ENCODE measurements at places on chromosomes 5 and 9.

GRCh38 chr9:29422438-29422837, 1849.2 kb upstream of the C9orf72 start:
- no peak for DNase-seq

DNA sequence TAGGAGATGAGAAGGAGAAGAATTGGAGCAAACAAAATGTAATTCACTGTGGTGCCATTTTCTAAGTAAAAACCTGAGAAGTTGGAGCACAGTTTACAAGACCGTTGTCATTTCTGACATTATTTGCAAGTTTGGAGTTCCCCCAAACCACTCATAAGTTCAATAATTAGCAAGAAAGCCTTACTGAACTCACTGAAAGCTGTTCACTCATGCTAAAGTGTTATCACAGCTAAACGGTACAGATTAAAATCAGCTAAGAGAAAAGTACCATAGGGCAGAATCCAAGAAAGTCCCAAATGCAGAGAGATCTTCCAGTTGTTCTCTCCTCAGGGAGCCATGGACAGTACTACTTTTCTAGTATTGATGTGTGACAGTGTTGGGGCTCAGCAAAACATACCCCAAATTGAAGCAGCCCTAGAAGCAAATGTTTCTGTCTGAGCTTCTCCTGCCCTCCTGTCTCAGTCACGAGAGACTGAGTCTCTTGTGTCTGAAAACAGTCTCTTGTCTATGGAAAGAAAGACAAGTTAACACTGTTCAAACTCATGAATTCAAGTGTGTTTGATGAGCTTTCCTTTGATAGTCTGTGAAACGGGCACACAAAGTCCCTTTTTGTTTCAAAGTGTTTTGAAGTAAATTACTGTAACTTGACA, 221.2 kb downstream of the GABRG2 start:
- no peak for DNase-seq

DNA sequence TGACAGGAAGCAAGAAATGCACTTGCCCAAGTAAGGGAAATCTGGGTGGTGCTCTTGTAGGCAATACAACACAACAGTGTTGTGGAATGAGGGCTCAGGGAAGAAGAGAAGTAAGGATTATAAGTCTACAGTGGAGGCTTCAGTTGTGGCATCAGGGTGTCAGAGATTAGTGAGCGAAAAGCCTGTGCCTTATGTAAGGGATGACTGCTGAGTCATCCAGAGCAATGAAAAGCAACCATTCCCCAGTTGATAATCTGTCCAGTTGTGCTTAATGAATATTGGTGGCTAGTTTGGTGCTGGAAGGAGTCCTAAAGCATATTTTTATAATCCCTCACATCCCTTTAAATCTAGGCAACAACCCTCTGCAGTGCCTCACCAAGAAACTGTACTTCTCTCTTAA, 42.0 kb downstream of the FBXO38 start:
- no peak for DNase-seq

DNA sequence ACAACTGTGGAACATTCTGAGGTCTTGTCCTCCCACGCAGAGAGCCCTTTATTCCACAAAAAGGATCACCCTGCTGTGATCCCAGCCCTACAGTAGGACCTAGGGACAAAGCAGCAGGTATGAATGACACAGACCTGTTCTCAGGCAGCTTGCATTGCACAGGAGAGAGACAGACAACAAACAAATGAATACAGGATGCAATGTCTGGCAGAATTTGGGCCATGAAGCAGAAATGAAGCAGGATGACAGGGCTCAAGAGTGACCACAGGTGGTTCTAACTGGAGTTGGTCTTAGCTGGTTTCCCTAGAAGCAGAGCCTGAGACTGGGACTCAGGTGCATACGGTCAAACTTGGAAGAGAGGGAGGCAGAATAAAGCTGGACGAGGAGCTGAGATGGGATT, 388.8 kb downstream of the CDK5RAP2 start:
- no peak for DNase-seq

Data from CD4-positive, alpha-beta T cell treated with Interleukin-6 at 100 ng/mL for 8 hours (primary cell).